ENCODE measurements at places on chromosomes 2 and 18. TPM values are rescaled to one million over a fixed set of nuclear protein-coding genes. Genes with fewer than 3 reads are reported as not detected.

DNA sequence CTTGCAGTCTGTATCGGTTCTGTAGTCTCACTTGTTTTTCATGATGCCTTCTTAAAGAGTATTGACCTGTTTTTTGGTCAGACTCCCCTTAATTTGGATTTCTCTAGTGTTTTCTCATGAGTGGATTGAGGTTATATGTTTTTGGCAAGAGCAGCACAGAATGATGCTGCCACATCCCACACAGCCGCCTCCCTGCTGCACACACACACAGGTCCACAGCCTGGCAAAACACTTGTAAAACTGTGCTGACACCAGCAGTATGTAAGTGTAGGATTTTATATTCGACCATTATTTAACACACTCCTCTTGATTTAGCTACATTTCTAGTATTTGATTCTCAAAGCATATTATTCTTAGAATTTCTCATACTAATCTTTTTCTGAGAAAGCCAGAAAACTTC is 68.1 kb downstream of the ITGB1BP1 start:
- DNase-seq: no peak

- no peak for DNase-seq
Observed at GRCh38 chr2:54955358-54956110, 94.7 kb downstream of the RTN4 start.

- DNase-seq: no peak
Observed at GRCh38 chr18:56109757-56110156, 521.8 kb upstream of the TCF4 start.

GRCh38 chr18:73409242-73409641 is 541.5 kb upstream of the NETO1 start:
- DNase-seq: no peak

DNA sequence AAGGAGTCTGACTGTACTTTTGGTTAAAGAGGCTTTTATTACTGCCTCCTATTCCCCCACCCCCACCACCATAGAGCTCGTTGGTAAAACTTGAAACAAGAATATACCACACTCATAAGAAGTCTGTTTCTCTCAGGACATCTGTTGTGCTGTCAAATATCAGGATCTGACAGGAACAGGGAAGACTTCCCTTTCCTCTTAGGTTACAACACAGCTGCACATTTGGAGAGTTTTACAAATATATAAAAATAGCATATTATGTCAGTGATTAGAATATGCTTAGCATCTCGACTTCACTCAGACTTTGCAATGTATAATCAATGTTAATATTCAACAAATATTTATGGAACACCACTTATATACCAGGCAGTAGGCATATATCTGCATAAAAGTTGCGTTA is 439.6 kb upstream of the REG3G start:
- DNase-seq: no peak

DNA sequence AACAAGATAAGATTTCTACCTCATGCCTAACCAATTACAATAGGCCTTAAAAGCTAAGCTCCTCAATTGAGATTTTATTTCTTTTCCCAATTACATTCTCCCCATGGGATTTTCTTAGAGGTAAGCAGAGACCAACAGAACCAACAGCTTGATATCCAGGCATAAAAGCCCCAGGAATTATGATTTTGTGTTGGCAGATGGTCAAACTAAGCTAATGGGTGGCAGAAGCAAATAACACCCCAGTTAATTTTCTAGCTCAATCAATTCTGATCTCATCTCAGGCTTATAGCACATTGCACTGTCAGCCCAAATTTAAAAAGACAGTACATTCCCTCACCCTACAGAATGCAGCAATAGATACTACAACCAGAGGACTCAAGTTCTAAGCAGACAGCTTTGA is 156.4 kb downstream of the NRXN1 start:
- DNase-seq: no peak

GRCh38 chr2:3754795-3755194 is 51.4 kb downstream of the DCDC2C start:
- no peak for DNase-seq

DNA sequence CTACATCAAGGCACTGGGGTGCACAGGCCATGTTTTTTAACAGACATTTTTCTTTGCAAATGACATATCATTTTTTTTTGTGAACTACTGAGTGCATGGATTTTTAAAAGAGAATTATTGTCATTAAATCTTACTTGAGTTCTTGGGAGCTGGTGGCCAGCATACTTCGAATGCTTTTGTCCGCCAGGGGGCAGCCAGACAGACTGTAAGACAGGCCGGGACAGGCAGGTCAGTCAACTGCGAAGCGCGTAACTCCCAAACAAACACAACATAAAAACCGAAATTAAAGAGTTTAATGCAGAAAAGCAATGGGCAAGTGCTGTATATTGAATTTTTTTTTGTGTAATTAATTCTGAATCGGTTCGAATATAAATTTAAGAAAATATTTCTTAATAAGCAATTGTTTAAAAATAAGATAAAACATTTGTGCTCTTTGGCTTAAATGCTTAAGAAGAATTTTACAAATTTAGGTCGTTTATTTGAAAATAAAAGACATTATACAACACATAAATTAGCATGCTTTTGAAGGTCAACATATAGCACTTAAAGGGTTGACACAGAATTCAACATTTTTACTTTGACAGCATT is 142.2 kb upstream of the PXDN start:
- peak; percentile 64 for DNase-seq

- no peak for DNase-seq
Observed at GRCh38 chr2:217204358-217204757, 344.5 kb upstream of the TNP1 start.

DNA sequence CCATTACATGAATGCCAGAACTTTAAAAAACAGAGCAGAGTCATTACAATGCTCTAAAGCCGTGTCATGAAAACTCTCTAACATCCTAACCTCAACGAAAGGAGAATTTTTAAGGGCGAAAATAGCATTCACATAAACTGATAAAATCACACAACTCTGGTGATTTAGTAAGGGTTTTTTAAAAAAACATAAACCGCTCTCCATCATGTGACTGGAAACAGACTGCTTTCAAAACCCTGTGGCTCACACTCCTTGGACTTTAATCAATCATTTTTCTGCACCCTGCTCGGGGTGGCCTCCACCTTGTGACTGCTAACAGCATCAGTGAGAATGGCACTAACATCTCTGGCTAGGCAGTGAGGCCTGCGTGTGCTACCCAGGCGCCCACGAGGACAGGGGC is 12.1 kb downstream of the DOCK10 start:
- no peak for DNase-seq

DNA sequence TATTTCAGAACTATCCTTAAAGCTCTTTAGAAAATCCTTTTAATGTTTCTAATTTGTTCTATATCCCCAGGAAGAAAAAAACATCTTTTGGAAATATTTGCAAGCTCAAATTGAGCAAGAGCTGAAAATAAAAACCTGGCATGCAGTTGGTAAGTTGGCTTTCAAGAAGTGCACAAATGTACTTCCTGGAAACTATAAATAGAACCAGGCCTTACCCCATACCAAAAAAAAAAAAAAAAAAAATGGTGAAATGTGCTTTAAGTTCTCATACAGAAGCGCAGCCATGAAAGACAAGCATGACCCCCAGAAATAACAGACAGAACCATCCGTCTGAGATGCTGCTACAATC is 178.5 kb downstream of the HDAC4 start:
- DNase-seq: no peak

DNA sequence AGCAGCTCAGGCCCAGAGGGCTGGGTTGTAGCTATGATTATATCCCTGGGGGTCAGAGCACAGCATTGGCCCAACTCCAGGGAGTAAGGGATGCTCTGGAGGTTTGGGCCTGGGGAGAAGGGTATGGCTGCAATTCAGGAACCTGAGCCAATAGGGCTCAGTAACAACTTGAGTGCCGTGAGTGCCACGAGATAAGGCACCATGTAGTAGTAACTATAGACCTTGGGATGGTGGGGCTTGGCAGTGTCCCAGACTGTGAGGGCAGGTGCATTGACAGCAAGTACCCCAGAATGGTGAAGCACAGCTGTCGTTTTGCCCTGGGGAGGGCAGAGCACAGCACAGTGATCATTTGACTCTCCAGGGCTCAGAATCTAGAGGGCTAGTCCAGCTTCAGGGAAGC is 45.1 kb upstream of the ZNF396 start:
- no peak for DNase-seq

GRCh38 chr2:238139196-238140039 is 950 bp downstream of the KLHL30 start:
- no peak for DNase-seq

DNA sequence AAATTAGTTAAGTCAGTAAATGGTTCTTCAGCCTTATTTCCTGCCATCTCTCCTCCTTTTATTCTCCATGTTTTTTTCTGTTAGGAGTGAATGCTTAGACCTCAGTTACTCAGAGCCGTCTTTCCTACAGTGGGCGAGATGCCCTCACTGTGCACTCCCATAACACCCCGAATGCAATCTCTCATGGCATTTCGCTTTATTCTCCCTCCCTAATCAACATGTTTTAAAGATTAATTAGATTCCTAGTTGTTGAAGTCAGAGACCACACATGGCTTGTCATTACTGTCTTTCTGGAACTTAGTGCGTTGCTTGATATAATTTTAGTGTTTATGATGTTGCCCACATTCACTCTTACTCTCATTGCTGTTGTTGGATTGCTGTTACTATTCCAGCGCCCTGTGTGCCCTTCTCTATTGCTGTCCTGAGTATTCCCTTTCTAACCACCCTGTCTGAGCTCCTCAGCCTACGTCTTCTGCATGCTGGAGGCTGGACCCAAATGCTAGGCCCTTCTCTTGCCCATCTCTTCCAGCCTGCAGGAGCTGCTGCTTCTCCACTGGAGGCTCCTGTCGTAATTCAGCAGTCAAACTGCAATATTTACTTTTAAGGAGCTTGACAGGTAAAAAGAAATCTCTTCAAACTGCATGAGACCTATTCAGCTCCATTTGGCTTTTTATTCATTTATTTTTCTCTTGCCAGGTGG is 99.3 kb downstream of the MAP2 start:
- DNase-seq: no peak

DNA sequence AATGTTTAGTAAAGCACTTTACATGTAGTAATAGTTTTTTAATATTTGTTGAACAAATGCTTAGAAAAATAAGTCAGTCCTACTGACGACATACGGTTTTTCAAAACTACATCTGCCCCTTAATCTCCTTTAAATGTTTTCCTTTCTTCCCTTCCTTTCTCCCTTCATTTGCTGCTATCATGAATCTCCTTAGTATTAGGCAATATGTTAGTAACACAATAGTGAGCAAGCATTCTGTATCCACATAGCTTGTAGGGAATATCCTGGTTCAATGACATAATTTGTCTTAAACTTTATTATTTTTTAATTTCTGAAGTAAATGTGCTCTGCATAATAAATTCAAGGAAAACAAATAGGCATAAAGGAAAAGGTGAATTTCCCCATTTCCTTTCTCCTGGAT is 79.1 kb downstream of the ACSL3 start:
- no peak for DNase-seq

DNA sequence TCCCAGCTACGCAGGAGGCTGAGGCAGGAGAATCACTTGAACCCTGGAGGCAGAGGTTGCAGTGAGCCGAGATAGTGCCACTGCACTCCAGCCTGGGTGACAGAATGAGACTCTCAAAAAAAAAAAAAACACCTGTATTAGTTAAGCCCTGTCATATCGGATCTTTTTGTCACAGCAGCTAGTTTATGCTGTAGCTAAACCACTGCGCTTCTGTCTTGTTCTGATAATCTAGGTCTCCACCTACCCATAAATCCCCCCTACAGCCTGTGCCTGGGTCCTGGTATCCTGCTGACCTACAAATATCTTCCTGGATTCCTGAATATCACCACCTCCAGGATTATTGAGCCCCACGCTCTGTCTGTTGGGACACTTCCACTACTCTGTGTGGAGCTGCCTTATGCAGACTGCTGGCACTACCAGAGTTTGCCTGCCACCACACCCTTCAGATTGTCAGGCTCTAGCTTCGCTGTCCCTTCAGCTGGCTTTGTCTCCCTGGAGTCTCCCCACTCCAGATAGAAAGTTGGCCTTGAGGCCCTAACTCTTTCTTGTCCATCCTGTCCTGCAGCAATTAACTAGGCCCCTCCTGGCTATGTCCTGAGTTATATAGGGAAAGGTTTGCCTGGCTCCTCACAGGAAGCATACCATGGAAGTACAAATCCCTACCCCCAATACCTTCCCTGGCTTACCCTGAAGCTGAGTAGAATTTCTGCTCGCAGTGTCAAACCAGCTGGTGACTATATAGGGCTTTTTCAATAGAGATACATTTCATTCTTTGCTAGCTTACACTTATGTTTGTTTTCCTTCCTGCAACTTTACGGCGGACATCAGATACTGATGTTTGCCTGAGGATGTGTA is 136.0 kb upstream of the SERTAD2 start:
- DNase-seq: no peak

GRCh38 chr18:22145160-22145559 is 24.2 kb upstream of the GATA6 start:
- DNase-seq: no peak

GRCh38 chr2:172845028-172845630 is 109.5 kb downstream of the RAPGEF4 start:
- no peak for DNase-seq

GRCh38 chr2:85277416-85278158 is 50.2 kb downstream of the TGOLN2 start:
- no peak for DNase-seq

- DNase-seq: no peak
Observed at GRCh38 chr2:24287171-24287570, 73.2 kb downstream of the ITSN2 start.

DNA sequence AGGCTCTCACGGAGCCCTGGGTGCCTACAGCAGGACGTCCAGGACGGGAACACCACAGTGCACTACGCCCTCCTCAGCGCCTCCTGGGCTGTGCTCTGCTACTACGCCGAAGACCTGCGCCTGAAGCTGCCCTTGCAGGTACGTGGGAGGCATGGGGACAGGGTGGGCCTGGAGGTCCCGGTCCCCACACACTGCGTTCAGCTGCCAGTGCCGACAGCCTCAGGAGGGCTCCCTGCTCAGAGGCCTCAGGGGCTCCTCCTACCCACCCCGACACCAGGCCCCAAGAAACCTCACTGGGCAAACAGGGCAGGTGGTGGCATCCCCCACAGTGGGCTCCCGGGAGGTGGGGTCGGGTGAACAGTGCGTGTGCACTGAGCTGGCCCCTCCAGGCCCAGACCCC is 10.8 kb downstream of the ANO7 start:
- DNase-seq: no peak

ING5 gene
- total RNA-seq: 24.2 TPM

CHRNG gene
- not detected for total RNA-seq

STON1 gene
- 112 TPM for total RNA-seq

PARD6G gene
- 2.1 TPM for total RNA-seq

RAX gene
- not detected for total RNA-seq

PASK gene
- 7.3 TPM for total RNA-seq

LRP1B gene
- 7.6 TPM for total RNA-seq

PLB1 gene
- total RNA-seq: 6.3 TPM

DLX1 gene
- total RNA-seq: not detected

Measured in omental fat pad (tissue), 4 donors.